ENCODE measurements at places on chromosomes 6 and 20.

DNA sequence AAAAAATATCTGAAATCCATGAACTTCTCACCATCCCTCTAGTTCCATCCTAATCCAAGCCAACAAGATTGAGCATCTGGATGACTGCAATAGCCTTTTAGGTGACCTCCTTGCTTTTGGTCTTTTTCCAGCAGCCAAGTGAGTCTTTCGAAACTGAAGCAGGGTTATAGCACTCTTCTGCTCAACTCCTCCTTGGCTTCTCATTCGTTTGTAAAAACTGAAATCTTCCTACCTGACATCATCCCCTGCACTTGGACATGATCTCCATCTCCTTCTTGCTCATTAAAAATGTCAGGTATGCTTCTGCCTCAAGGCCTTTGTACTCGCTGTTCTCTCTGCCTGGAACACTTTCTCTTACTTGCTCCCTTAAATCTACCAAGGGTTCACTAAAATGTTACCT lies 46.0 kb downstream of the STX7 start:
- no peak for ATAC-seq

GRCh38 chr6:125947615-125948014 lies 9.0 kb upstream of the HINT3 start:
- ATAC-seq, result peak; percentile 60

GRCh38 chr20:19725814-19726525 lies 32.1 kb upstream of the RIN2 start:
- peak; percentile 53 for ATAC-seq

GRCh38 chr6:130982135-130982534 lies 80.9 kb downstream of the EPB41L2 start:
- ATAC-seq, result no peak

DNA sequence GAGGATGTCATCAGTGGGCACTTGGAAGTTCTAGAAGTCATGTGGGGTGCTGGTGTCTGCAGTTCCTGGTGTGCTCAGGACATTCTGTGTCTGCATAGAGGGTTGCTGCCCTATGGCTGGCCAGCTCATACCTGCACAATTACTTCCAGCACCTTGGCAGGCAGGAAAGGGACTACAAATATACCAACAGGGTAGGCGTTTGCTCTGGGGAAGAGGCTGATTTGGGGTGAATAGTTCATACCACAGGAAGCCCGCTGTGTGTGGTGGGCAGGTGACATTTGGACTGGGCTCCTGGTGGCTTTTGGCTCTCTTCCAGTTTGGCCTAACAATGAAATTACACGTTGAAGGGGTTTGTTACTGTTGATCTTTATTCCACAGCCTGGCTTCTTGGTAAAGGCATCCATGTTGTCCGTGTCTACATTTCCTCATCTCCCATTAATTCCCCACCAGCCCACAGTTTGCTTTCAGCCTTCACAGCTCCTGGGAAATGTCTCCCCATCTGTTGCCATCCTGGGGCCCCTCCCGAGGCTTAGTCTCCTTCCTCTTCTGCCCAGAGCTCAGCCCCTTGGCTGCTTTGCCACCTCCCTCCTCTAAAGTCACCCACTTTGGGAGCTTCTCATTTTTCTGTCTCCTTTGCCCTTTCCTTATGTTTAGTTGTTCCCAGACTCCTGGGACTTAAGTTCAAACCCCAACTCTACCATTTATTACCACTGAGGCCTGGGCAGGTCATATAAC lies 88.1 kb downstream of the RSPH3 start:
- ATAC-seq, result no peak

DNA sequence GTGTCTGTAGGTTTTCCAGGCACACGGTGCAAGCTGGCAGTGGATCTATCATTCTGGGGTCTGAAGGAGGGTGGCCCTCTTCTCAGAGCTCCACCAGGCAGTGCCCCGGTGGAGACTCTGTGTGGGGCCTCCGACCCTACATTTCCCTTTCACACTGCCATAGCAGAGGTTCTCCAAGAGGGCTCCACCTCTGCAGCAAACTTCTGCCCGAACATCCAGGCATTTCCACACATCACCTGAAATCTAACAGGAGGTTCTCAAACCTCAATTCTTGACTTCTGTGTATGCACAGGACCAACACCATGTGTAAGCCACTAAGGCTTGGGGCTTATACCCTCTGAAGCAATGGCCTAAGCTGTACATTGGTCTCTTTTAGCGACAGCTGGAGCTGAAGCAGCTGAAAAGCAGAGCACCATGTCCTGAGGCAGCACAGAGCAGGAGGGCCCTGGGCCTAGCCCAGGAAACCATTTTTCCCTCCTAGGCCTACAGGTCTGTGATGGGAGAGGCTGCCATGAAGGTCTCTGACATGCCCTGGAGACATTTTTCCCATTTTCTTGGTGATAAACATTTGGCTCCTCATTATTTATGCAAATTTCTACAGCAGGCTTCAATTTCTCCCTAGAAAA lies 253.3 kb downstream of the ERMARD start:
- no peak for ATAC-seq

DNA sequence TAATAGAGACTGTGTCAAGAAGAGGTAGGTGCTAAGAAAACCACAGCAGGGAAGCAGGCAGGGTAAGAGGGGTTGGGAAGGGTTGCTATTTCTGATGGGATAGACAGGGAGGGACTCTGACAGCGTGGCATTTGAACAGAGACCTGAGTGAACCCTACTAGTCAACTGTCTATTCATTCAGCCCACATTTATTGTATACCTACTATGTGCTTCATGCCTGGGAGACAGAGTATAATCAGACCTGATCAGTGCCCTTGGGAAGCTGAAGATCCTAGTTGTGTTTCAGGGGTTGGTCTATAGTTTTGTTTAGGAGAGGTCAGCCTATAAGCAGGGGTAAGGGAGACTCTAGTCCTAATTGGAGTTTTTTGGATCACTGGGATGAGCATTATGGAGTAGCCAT lies 14.9 kb upstream of the CAPN11 start:
- no peak for ATAC-seq

- ATAC-seq, result peak; percentile 66
Measured at GRCh38 chr20:56626367-56627121, 2.6 kb upstream of the TFAP2C start.

DNA sequence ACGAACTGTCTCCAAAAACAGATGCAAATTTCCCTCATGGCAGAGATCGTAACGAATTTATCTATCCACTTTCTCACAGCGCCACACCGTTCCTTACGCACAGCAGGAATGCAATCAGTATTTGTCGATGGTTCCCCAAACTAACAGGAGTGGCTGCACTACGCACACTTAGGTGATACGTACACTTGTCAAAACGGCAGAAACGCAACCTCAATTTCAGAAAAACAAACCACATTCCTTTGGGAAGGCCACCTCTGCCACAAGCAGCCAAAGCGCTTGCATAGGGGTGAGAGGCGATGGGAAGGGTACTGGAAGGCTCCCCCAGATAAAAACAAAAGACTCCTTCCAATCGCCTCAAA lies 638 bp downstream of the MDN1 start:
- ATAC-seq, result peak; percentile 55

DNA sequence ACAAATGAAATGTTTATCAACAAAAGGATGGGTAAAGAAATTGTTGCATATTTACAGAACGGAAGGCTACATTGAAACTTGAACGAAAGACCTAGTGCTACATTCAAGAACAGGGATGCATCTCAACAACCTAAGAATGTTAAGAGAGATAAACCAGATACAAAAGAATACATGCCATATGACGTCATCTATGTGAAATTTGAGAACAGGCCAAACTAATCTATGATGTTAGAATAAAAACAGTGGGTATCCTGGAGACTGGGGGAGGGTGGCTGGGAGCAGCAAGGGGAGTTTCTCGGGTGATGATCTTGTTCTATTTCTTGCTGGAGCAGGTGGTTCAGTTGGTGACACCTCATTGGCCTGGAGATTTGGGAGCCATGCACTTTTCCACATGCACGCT lies 81.5 kb downstream of the SULF2 start:
- peak; percentile 43 for ATAC-seq

DNA sequence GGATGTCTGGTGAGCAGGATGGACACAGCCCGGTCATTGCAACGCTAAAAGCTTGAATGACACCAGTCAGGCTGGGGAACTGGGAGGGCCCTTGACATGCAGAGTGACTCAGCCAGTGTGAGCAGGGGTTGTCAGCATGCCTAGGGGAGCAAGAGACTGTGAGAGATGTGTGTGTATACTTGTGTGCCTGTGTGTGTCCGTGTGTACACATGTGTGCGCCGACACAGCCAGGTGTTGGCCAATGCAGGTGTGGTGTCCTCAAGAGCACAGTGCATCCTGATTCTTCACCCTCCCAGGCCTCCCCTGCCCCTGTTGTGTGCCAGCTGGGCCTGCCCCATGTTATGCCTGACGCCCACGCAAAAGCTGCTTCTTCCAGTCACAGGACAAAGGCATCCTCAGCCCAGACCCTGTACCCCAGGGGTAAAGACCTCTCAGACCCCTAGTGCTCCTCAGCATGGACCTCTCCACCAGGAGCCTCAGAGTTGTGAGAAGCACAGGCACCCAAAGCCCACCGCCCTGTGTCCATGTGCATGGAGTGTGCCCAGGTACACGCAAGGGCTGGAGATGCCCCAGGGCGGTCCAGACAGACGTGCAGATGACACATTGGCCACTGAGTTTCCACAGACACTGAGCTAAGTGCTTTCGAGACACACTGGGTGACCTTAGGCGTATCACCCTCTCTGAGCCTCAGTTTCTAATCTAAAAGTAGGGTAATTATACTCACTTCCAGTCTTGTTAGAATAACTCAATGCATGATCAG lies 16.6 kb downstream of the NRSN2 start:
- no peak for ATAC-seq

DNA sequence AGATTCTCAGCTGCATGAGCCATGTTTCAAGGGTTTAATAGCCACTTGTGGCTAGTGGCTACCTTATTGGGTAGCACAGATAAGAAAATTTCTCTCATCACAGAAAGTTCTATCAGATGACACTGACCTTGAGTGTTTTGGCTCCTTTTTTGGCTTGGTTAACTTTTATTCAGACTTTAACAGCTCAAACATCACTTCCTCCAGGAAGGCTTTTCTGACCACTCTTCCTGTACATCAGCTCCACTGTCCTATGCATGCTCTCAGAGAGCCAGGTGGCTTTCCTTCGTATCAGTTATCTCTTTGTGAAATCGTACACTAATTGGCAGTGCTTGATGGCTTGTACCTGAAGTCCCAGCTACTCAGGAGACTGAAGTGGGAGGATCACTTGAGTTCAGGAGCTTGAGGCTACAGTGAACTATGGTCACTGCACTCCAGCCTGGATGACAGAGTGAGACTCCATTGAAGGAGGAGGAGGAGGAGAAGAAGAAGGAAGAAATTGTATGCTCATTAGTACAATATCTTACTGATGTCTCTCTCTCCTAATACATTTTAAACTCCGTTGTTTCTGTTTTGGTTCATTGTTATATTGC lies 10.7 kb downstream of the MAFB start:
- ATAC-seq, result no peak

- ATAC-seq, result no peak
Measured at GRCh38 chr6:75528423-75528822, 34.8 kb upstream of the FILIP1 start.

GRCh38 chr20:57224641-57225138 lies 41.8 kb downstream of the BMP7 start:
- ATAC-seq, result no peak

DNA sequence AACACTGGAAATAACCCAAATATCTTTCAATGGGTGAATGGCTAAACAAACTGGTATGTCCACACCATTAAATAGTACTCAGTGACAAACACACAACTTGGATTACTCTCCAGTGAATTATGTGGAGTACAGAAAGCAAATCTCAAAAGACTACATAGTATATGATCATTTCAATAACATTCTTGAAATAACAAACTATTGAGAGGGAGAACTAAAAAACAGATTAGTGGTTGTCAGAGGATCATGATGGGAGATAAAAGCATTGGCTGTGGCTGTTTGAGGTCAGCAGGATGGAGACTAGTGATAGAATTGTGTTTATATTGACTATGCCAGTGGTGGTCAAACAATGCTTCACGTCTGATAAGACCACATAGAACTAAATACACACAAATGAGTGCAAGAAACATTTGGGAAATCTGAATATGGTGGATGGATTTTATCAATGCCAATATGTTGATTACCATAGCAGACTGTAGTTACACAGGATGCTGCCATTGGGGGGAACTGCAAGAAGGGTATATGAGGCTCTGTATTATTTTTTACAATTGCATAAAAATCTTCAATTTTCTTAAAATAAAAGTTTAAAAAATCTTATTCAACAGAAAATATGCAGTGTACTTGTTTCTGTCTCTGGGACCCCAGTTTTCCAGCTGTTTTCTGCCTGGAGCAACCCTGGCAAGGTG lies 242.0 kb downstream of the TBXT start:
- no peak for ATAC-seq

- ATAC-seq, result no peak
Measured at GRCh38 chr6:72624557-72625160, 2.8 kb downstream of the KCNQ5 start.

- peak; percentile 95 for ATAC-seq
Measured at GRCh38 chr6:89281779-89282246, 33.3 kb downstream of the GABRR2 start.

DNA sequence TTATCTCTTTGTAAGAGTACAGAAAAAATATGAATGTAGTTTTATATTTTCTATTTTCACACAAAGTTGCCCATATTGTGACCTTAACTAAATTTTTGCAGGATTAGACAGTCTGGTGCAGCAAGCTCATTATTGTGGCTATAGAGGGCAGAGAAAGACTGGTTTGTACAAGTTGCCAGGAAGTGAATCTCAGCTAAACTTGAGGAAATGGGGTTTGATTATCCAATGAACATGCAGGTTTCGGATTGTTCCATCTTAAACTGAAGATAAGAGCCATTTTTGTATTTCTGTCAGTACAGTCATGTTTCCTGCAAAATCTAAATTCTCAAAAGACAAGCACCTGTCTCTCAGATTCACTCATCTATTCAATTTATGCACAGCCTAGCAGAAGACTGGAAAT lies 390.9 kb downstream of the MMUT start:
- ATAC-seq, result no peak

- ATAC-seq, result peak; percentile 83
Measured at GRCh38 chr6:158972241-158973233, 27.5 kb downstream of the RSPH3 start.

GRCh38 chr20:17993546-17993945 lies 24.7 kb downstream of the MGME1 start:
- no peak for ATAC-seq

- no peak for ATAC-seq
Measured at GRCh38 chr6:116514111-116514510, 2.7 kb downstream of the CALHM5 start.

DNA sequence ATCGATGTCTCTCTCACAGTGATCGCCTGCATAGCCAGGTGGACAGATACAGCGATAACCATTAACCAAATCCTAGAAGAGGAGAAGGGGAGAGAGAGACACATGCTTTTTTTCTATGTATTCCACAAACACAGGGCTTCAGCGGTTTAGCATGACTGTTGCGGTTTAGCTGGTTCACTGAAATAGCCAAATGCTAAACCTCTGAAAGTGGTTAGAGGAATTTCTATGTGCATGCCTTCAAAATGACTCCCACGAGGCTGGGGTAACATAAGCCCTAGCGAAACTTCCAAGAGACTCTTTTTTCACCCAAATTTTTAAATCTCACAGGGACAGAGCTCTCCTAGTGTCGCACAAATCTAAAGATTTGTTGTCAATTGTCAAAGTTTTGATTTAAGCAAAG lies 25.1 kb downstream of the JAG1 start:
- ATAC-seq, result peak; percentile 27
